ENCODE measurements at places on chromosomes 5 and 9.

DNA sequence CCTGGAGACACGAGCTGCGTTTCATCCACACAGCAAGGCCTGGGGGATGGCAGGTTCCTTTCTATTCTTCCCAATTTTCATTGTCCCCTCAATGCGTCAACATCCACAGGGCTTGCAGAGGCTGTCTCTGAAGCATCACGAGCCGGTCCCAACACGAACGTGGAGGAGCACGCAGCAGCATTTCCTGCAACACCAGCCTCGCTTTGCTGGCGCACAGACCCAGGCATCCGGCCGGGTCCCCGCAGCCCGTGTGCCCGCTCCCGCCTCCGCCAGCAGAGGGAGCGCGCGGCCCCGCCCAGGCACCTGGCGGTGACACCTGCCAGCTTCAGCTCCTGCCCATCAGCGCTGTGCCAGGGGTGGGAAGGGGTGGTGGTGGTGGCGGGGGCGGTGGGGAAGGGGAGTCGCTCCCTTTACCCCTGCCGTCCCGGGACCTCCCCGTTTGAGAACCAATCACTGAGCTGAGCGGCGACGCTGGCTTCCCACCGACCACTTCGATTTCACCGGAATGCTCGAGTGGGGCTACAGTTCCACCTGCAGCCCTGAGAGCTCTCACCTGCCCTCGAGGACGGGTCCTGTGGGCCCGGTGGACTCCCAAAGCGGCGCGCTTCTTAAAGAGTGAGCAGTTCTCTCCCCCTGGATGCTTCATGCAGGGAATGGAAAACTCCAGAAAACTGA, 464.5 kb downstream of the ICE1 start:
- peak; percentile 49 for DNase-seq

GRCh38 chr5:39331861-39332381, 32.4 kb downstream of the C9 start:
- no peak for DNase-seq

DNA sequence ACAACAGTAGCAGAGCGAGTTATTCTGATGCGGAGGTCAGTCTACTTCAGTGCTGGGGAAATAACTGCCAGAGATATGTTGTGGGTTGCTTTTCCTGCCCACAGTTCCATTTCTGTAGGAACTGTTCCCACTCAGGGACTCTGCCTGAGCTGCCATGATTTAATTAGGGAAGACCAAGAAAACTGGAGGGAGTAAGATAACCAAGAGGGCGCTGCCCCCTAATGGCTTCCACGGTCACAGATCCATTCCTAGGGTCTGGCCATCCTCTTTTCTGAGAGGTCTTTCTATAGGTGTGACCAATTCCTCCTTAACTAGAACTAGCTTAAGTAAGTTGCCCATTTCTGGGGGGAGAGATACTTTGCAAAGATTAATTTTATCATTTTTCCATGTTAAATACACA, 125.9 kb downstream of the APBA1 start:
- peak; percentile 5 for DNase-seq

DNA sequence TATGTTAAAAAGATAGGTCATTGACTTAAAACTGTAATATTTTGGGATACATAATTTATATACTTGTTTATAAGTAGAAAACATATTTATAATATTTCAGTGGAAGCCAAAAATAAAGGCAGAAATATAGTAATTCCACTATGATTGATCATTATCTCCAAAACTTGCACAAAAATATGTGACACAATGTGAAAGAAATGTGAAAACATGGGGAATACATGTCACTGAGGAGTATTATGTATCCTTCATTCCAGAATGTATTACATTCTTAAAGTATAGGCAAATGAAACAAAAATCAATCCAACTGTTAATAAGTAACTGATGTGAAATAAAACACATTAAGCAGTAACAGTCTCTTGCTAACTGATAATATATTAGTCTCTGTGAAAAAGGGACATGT, 236.7 kb downstream of the CDH18 start:
- DNase-seq, result no peak

DNA sequence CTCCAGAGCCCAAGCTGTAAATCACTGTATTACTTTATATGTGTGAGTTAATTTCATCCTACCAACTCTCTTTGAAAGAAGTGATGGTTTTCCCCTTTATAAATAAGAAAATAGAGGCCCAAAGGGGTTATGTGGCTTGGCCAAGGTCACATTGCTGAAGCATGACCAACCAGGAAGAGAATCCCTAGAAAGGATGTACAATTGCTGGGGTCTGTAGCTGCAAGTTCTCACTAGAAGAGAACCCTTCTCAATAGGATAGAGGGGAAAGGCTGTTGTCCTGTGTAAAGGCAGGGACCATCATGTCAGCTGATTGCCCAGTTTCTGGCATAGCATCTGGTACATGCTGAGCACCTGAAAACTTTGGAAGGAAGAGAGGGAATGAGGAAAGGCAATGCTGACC, 39.0 kb upstream of the FAT2 start:
- no peak for DNase-seq

DNA sequence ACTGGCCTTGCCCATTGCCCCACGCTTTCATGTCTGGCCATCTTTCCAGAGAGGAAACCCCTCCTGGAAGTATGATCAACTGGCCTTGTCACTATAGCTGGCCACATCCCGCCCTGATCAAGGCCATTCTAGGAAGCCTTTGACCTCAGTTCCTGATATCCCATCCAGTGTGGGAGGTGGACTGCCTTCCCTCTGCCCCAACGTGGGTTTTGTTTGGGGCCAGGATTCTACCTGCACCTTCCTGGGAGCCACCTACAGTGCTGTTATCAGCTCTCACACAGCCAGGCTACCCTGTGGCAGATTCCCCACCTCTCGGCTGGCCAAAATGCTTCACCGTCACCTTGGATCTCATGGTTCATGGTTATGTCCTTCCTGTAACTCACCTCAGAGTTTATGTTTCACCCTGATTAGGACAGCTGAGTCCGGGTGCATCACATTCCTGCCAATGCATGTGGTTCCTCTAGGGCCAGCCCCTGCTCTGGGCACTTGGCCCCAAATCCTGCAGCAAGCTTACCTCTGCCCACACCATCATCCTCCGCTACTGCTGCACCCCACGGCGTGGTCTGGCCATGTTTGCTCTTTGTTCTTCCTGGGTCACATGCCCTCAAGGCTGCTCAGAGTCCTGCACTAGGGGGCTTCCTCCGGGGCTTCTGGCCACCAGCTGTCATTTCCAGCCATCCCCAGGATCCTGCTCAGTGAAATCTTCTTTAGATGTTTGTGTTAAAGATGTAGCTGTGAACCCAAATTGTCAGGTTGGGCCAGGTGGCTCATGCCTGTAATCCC, 24.2 kb upstream of the S1PR3 start:
- no peak for DNase-seq

- no peak for DNase-seq
Measured at GRCh38 chr9:129482521-129483414, 138.1 kb downstream of the C9orf50 start.

DNA sequence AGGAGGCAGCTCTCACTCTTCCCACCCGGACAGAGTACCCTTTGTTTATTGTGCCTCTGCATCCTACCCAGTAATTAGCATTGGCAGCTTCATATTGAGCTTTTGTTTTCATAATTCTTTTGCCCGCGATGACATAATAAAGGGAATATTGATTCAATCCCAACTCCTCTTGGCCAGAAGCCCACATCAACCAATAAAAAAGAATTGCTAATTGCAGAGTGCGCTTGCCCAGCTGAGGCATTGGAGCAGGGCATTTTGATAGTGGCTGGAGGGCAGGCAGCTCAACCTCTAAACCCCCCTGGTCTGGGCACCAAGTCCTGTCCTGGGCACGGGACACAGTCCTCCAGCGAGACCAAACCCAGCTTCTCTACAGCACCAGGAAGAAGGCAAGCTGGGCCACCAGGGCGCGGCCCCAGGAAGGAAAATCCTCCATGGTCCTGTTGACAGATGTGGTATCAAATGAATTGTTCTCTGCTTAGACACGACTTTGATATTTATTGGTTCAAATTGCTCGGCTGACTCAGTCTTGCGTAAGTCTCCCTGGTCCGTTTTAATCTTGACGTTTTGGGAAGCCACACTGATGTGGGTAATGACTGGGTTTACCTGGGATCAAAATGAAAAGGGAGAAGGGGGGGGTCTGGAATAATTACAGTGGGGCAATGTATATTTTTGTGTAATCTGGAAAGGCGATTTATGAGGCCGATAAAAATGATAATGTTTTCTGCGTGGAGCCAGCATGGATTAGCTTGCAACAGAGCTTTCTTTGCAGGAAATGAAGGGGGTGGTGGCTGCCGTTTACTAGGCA, 220.7 kb upstream of the MSX2 start:
- DNase-seq, result no peak

- DNase-seq, result no peak
Measured at GRCh38 chr9:99425923-99426842, 204.1 kb downstream of the SEC61B start.

DNA sequence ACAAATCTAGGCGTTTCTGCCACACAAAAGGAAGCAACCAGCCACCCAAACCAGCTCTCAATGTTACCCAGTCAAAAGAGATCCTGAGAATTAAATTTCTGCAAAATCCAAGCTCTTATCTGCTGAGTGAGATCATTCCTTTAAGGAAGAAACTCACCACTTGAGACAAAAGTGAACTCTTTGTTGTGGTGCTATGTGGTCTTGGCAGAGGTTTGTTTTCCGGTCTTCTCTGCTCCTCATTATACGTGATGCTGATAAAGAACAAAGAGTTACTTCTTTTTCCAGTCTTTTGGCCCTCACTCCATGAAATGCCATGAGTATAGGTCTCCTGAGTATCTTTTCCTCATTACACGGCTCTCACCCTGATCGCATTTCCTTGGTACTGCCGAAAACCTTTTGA, 82.1 kb downstream of the PRKACG start:
- DNase-seq, result peak; percentile 15

DNA sequence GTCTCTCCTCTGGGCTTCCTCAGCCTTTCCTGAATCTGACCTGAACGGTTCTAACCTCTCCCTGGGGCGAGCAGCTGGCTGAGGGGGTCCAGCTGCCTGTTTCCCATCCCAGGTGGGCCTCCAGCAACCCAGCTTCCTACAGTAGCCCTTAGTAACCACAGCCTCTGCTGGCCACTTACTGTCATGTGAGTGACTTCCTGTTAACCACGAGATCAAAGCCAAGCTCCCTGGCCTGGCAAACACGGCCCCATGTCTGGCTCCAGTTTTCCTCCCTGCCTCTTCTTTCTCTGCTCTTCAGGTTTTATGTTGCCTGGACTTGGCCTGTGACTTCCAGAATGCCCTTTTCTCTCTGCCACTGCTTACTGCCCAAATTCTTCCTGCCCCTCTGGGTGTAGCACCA, 47.2 kb upstream of the DAB2IP start:
- no peak for DNase-seq

DNA sequence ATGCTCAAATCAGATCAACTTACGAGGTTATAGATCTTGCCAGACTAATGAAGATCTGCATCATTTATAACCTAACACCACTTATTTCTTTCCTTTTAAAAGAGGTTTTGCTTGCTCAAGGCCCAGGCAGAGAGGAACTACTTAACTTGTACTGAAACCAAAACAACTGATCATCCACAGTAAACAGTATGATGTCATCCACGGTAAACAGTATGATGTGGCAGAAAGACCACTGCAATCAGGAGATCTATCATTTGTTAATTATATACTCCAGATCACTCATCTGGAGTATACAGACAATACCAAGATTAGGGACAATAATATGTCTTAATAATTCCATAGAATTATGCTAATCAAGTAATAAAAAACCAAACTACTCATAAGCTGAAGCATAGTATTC, 116.8 kb downstream of the ADAMTS6 start:
- no peak for DNase-seq

- DNase-seq, result peak; percentile 14
Measured at GRCh38 chr5:1540166-1540565, 16.4 kb upstream of the LPCAT1 start.

GRCh38 chr9:32161209-32161608, 223.2 kb upstream of the ACO1 start:
- no peak for DNase-seq

- no peak for DNase-seq
Measured at GRCh38 chr5:154370119-154370518, 75.7 kb upstream of the SAP30L start.

DNA sequence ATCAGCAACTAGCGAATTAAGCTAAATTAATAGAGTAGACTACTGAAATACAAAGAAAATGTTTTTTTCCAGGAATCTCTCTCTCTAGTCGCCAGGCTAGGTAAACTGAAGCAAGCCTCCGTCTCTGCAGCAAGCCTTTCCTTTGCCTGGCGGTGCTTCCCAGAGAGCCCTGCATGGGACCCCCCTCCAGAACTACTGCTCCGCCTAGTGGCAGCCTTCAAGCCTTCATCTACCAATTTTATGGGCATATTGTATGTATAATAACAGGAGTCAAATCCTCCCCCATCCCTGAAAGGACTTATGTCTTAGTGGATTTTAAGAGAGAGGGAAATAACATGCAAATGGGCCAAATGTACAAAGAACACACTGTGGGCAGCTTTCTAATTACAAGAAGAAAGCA, 241.9 kb downstream of the SAXO1 start:
- DNase-seq, result no peak

GRCh38 chr5:78269088-78269703, 25.3 kb downstream of the AP3B1 start:
- DNase-seq, result no peak

GRCh38 chr5:127969002-127969401, 114.6 kb upstream of the SLC12A2 start:
- no peak for DNase-seq

DNA sequence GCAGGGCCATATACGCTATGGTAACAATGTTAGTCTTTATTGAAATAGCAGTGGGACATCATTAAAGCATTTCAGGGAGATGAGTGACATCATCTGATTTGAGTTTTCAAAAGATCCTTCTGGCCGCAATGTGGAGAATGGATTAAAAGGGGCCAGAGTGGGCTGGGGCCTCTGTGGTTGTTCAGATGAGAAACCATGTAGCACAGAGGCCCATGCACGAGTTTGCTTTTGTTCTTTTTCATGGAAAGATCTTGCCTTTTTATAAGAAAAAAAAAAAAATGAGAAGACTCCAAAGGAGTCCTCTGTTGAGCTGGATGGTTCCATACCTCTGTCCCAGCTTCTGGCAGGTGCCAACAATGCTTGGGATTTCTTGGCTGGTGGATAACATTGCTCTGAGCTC, 173.5 kb upstream of the SPRY4 start:
- no peak for DNase-seq

DNA sequence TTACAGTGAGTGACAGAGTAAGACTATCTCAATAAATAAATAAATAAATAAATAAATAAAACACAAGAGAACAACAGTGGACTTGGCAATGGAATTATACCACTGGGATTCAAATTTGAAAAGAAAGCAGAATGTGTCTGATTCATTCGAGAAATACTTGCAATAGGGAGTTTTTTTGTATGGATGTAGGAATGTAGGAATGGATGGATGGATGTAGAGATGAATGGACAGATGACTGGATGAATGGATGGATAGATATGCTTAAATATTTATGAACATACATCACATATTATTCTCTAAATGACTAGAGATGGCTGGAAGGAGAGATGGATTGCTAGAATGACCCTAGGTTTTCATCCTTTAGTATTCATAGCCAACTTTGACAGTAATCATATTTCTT, 22.0 kb upstream of the CEMIP2 start:
- no peak for DNase-seq

- no peak for DNase-seq
Measured at GRCh38 chr5:109946610-109947009, 256.9 kb downstream of the MAN2A1 start.

- DNase-seq, result no peak
Measured at GRCh38 chr5:73908846-73909245, 282.9 kb downstream of the ARHGEF28 start.

Measured in activated naive CD4-positive, alpha-beta T cell treated with anti-CD3 and anti-CD28 coated beads for 36 hours (primary cell).